Hippocampal formation (tissue), 2 donors: ENCODE measurements at places on chromosomes 6 and 20.

DNA sequence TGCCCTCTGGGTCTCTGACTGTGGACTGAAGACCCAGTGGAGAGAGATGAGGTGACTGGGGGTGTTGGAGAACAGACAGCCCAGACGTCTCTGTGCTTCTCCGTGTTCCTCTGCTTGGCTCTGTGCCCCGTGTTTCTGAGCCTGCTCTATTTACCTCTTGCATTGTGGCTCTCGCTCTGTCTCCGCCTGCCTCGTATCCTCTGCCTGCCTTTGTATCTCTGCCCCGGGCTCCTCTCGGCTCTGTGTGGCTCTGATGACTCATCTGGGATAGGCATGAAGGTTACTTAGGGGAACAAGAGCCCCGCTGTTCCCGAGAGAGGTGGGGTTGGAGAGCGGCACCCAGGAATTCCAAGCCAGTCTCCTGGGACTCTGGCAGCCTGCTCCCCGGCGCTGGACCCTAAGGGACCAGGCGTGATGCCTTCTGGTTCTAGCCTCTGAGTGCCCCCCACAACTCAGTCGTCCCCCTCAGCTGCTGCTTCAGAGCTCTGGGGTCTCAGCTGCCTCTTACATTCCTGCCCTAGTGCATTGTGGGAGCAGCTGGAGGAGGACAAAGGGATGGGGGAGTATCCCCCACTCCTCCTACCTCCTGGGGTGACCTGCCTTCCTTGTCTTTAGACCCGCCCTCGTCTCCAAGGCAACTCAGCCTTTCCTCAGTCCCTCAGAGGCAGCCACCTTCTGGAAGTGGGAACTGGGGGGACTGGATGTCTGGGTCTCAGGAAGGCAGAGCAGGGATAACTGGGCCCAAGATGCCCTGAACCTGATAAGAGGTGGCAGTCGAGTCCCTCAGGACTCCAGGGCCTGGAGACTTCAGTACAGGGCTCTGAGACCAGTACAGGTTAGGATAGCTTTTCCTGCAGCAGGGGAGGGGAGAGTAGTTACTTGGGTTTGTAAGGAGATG lies 1.9 kb downstream of the DDR1 start:
- peak; percentile 42 for DNase-seq

DNA sequence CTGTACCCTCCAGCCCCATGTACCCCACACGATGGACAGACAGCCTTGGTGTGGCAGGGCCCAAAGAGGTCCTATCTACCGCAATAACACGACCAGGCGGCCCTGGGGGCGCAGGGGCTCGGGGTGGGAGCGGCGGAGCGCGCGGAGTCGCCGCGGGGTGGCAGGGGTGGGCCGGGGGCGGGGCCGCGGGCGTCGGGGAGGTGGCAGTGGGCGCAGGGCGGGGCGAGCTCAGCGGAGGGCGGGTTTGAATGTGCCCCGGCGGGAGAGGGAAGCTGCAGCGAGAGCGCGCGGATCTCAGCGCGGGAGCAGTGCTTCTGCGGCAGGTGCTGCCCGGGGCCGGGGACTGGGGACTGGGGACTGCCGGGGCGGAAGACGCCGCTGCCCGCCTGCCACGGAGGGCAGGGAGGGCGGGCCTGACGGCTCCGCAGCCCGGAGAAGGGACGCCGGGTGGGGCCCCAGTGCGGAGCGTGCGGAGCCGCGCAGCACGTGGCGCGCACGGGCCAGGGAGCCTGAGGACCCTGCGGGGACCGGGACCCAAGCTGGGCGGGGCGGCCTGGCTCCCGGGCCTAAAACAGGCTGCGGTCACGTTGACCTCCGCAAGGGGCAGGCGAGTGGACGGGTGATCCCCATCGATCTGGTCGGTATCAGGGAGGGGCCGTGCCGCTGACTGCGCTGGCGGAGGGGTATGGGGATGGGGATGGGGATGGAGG lies at the start of gene SLC29A1:
Gene SLC29A1, plus strand, starts transcription at position 277 of the 710 bp plus-strand sequence. CDS start 3,719 bp downstream, outside the sequence.
- peak; percentile 60 for DNase-seq

- DNase-seq: peak; percentile 20
Observed at GRCh38 chr6:108798670-108799353, 49.4 kb upstream of the ARMC2 start.

DNA sequence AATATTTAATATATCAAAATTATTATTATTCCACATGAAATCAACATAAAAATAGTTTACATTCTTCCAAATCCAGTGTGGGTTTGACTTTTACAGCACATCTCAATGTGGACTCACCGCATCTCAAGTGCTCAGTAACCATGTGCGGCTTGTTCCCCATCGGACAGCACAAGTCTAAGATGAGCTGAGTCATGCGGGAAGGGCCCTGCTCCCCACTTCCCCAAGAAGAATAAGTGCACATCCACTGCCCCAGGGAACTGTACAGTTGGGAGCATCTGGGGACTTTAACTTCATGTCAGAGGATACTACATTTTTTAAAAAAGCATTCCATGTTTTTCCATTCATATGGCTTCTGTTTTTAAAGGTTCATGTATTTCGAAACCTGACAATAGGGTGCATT lies 325.6 kb downstream of the BTBD3 start:
- DNase-seq: no peak

GRCh38 chr6:33279971-33280511 lies 3.1 kb downstream of the B3GALT4 start:
- DNase-seq: no peak

- DNase-seq: no peak
Observed at GRCh38 chr6:91965872-91966271, 1379.0 kb upstream of the MAP3K7 start.

DNA sequence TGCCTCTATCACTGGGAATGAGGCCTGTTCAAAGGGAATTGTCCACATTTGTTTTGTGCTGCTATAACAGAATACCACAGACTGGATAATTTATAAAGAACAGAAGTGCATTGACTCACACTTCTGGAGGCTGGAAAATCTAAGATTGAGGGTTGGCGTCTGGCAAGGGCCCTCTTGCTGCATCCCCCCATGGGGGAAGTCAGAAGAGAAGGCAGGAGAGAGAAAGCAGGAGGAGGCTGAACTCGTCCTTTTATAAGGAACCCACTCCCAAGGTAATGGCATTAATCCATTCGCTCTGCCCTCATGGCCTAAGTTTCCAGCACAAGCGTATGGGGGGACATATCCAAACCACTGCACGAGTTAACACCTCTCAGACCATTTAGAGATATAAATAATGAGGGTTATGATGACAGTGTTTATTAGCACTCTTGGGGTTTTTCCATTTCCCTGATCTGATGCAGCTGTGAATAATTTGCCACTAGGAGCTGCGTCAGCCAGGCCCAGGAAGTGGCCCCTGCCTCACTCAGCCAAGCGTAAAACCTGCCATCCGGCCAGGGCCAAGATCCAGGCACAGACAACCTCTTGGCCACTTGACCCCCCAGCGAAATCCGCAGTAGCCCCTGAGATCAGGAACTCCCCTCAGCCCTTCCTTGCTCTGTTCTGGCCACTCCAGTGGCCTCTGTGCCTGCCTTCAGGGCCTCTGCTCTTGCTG lies 14.2 kb upstream of the SLCO4A1 start:
- DNase-seq: no peak

DNA sequence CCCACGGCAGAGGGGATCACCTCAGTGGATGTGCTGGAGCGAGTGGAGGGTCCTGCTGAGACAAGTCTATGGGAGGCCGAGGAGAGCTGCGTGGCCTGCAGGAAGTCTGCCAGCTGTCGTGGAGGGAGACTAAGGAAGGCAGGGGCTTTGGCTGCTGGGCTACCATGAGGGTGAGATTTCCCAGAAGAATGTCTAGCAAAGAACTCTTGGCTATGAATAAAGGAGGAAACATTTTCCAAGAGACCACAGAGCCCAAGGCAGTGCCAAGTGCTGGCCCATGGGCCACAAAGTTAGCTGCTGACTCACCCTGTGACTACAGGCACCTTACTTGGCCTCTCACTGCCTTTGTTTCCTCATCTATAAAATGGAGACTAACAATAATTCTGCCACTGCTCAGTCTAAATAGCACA lies 73.4 kb downstream of the PRDM1 start:
- no peak for DNase-seq

GRCh38 chr20:8019998-8020247 lies 362 bp upstream of the TMX4 start:
- DNase-seq: no peak

DNA sequence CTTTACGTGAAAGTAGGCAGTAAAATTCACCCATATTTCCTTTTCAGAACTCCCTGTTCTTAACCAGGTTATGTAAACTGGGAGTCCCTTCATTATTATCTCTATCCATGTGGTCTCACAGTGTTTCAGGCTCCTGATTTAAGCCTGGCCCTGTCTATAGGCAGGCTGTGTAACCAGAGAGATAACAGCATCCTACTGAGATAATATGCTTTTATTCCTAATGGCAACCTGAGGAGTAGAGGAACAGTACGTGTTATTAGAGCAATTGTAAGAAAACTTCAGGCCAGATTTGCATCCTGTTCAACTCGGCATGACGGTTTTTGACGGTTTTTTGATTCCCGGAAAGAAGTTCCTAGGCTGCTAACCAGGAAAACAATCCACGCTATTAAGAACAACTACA lies 16.9 kb downstream of the FUT9 start:
- no peak for DNase-seq

DNA sequence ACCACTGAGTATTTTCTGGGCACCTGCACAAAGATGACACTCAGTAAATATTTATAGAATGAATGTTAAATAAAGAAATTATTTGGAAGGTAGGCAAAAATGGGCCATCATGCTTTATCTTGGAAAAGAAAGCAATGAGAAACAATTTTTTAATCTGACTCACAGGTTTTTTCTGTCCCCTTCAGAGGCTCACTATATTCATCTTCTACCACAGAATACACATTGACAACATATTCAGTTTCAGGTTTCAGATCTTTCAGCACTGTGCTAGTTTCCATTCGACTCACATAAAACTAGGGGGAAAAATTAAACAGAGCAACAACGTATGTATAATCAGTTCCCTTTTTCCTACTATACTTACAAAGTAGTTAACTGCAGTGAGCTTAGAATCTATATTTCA lies 58.3 kb downstream of the COL12A1 start:
- no peak for DNase-seq

DNA sequence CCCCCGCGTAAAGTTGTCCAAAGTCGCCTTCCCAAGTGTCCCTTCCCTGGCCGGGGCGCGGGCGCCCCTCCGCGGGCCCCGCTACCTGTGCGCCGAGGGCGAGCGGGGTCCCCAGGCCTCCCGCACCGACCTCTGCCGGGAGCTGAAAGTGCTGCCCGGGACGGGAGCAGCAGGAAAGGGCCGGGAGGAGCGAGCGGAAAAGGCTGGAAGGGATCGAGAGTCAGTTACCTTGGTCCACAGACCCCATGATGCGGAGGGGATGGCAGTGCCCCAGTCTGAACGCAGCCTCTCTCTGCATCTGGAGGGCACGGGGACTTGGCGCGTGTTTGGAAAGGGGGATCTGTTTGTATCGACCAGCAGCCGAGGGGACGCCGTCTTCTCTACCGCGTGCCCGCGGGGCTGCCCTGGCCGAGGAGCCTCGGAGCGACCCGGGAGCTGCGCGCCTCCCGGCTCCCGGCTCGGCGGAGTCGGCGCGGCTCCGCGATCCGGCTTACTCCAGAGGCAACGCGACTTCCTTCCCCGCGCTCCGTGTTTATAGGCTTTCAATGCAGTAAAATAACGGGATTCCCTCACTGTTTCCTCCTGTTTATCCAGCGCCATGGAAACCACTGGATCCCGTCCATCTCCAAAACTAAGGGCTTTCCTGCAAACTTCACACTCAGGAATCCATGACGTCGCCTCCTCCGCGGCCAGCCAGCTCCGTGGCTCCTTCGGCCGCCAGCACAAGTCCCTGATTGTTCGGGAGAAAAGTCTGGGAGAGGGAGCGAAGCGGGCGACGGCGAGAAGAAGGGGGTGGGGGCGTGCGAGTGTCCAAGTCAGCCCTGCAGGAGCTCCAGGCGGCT lies 20.0 kb upstream of the NFATC2 start:
- DNase-seq: peak; percentile 55

GRCh38 chr20:62392621-62393334 lies 5.9 kb downstream of the RPS21 start:
- no peak for DNase-seq

GRCh38 chr6:39922821-39923220 lies 11.4 kb downstream of the MOCS1 start:
- no peak for DNase-seq

GRCh38 chr20:7490288-7490687 lies 450.0 kb downstream of the HAO1 start:
- no peak for DNase-seq

DNA sequence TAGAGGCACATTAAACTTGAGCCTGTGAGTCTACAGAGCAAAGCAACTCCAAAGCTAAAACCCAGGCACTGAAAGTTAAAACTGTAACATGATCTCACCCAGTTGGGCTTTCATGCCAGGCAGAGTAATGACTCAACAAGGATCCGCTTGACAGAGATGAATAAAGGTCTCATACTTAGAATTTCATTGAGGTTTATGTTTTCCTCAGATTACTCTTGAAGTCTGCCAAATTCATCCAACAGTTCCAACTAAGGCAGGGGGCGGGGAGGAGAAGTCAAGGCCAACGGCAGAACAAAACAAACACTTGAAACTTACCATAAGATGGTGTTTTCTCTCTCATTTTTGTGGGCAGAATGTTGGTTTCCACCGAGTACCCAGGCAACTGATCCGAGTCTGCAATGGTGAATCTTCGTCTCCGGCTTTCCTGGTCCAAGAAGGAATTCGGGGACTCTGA lies 54.0 kb upstream of the IPCEF1 start:
- DNase-seq: peak; percentile 12

GRCh38 chr20:55052459-55052858 lies 577.1 kb downstream of the DOK5 start:
- no peak for DNase-seq

- DNase-seq: no peak
Observed at GRCh38 chr6:166814390-166814789, 142.0 kb downstream of the RNASET2 start.

- DNase-seq: no peak
Observed at GRCh38 chr6:107328081-107328480, 131.3 kb downstream of the PDSS2 start.

DNA sequence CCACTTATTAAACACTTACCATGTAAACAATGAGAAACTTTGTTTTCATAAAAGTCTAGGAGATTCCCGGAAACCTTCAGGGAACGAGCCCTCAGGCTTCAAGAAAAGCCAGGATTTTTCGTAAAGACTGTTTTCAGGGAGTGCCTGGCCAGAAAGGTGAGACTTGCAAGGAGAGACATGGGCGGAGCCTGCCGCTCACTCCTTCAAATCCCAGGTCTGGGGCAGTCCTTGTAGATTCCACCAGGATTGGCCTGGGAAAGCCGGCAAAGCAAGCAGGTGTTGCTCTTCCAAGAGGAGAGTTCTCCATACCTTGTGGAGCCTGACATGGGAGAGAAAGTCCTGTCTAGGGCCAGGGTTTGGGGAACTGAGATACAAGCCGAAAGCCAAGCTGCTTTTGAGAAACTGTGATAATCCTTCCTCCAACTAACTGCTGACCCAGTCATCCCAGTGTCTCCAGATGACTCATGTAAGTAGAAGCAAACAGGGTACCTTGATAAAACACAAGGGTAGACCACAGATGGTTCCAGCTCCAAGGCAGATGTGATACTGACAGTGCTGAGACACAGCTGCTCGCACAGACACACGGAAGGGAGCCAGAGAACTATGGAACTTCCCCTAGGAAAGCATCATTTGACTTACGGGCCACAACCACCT lies 69.4 kb upstream of the NAA20 start:
- DNase-seq: no peak

- no peak for DNase-seq
Observed at GRCh38 chr6:88761237-88762031, 202.0 kb downstream of the RNGTT start.

- DNase-seq: no peak
Observed at GRCh38 chr20:25707695-25708094, 11.0 kb upstream of the ZNF337 start.
